Posterior vena cava (tissue), 2 donors: ENCODE measurements at places on chromosomes 16 and 17. TPM values are rescaled to one million over a fixed set of nuclear protein-coding genes. Genes with fewer than 3 reads are reported as not detected.

SSTR5 gene
- total RNA-seq: not detected

CEP295NL gene
- 4.9 TPM for total RNA-seq

GRCh38 chr17:50364715-50365114 lies 8.3 kb downstream of the MRPL27 start:
- peak; percentile 45 for DNase-seq

DNA sequence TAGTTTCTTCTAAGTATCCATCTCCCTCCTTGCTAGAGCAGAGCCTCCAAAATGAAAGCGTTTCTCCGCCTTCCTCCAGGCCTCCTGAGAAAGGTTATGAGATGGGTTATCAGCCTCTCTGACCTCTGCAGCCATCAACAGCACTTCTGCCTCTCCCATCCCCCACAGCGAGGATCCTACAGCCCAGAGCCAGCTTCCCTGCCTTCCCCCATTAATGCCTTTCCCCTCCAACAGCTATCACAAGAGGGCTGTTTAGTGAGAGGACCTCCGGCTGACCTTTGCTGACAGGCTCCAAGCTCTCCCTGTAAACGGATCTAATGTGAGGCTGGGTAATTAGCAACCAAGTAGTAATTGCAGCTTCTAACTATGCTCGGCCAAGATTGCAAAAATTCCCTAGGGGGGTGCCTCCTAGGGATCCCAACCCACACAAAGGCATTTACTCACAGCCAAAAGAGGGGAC lies 55.8 kb downstream of the ZFHX3 start:
- no peak for DNase-seq

DNA sequence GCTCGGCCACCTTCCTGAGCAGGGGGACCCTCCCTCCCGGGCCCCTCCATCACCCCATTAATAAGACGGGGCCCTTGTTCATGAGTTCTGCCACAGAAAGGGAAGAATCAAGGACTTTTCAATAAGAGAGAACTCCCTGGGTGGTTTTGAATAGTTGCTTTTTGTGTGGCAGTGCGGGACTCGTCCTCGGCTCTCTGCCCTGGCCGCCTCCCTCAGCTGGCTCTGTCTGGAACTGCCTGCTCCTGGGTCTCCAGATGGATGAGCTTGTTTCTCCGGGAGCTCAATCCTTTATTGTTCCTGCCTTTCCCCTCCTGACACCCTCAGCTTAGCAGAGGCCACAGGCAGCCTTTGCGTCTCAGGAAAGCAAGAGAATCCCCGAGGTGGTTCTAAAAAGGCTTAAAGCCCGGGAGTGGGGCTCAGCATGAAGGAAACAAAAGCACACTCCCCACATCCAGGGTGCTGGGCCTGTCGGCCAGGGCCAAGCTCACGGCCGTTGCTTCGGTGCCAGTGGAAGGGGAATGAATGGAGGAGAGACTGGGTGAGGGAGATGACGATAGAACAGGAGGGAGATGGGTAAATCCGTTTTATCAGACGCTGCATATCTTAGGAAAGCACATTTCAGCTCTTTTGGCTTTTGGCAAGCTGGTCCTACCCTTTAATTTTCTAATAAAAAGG lies 60.2 kb downstream of the RAI1 start:
- no peak for DNase-seq

GRCh38 chr16:88932929-88933328 lies 44.1 kb downstream of the CBFA2T3 start:
- no peak for DNase-seq

DNA sequence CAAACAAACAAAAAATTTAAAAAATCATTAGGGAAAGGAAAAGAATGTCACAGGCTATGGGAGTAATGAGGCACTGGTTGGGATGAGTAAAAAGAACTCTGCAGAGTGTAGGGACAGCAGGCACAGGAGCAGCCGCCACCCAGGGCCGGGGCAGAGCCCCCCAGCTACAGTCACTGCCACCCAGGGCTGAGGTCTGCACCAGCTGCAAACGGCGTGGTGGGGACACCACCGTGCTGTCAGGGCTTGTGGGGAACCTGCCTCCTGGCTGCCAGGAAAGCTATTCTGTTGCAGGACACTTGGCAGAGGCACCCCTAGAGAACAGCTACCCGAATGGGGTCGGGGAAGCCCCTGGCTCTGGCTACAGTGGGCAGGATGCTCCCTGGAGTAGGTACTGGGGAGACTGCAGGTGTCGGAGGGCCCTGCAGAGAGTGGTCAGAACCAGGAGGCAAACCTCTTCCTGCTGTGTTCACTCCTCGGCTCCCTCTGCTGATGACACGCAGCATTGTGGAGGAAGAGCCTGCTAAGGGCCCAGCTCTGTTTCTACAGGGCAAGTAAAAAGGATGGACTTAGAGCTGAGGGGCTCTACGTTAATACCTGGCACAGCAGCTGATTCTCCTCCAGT lies 32.3 kb upstream of the CAPN15 start:
- DNase-seq: no peak

- no peak for DNase-seq
Observed at GRCh38 chr17:78870621-78871020, 30.0 kb upstream of the USP36 start.

DNA sequence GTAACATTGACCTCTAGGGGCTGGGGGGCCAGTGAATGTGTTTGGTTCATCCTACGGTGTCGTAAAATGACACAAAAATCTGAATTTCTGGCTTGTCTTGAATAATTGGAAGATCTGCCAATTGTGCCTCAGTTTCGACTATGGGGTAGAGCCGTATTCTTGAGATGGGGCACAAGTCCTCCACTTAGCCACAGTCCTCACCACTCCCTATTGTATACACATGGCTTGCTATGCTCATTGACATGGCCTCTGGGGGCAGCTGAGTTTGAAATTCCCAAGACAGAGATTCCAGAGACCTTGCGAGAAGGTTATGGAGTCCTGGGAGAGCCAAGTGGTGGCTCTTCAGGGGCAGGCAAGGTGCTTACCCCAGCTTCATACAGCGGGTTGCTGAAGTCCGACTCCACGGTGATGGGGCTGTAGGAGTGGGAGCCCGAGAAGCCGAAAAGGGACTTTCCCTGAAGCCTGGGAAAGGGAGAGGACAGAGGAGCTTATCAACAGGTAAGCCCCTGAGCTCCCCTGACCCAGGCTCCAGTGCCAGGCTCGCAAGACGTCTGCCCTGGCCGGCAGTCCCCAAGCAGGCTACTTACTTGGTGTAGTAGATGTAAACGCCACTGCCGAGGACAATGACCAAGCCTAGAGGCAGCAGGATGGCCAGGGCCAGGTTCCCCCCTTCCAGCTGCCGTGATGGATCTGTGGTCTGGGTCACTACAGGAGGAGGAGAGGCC lies 9.0 kb upstream of the CDIPT start:
- no peak for DNase-seq

CRYBA1 gene
- not detected for total RNA-seq

NHERF2 gene
- total RNA-seq: 143 TPM

GINS3 gene
- total RNA-seq: 2.0 TPM

CLEC19A gene
- total RNA-seq: not detected

DNA sequence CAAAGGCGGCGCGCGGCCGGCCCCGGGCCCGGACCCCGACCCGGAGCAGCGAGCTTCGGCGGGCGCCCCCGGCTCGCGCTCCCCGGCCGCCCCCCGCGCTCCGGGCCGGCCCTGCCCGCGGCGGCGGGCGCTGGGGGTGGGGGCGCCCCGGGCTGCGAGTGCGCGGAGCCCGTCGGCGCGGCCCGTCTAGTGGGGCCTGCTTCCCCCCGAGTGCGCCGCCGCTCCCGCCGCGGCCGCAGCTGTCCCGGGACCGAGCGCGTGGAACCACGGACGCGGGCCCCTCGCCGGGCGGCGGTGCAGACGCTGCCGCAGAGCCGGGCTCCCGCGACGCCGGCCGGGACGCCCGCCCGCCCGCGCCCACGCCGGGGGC lies 308 bp downstream of the ADCY9 start:
- DNase-seq: no peak

DNA sequence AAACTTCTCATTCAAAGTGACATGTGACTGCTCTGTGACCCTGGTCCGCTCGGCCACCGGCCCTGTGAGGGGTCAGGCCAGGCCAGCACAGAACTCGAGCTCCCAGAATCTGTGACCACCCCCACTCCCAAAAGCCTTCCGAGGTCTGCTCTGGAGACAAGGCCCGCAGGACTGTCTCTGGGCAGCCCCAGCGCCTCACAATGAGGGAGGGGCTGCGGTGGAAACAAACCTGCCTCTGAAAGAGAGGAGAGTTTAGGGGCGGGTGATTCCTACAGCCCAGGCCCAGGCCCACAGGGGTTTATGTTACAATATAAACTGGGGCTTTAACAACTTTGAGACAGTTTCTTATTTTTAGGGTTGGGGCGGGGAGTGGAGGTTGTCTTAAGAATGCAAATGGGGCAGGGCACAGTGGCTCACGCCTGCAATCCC lies 19.9 kb downstream of the IGFBP4 start:
- DNase-seq: no peak

- DNase-seq: no peak
Observed at GRCh38 chr16:19859166-19859565, 25.5 kb downstream of the GPRC5B start.

DNA sequence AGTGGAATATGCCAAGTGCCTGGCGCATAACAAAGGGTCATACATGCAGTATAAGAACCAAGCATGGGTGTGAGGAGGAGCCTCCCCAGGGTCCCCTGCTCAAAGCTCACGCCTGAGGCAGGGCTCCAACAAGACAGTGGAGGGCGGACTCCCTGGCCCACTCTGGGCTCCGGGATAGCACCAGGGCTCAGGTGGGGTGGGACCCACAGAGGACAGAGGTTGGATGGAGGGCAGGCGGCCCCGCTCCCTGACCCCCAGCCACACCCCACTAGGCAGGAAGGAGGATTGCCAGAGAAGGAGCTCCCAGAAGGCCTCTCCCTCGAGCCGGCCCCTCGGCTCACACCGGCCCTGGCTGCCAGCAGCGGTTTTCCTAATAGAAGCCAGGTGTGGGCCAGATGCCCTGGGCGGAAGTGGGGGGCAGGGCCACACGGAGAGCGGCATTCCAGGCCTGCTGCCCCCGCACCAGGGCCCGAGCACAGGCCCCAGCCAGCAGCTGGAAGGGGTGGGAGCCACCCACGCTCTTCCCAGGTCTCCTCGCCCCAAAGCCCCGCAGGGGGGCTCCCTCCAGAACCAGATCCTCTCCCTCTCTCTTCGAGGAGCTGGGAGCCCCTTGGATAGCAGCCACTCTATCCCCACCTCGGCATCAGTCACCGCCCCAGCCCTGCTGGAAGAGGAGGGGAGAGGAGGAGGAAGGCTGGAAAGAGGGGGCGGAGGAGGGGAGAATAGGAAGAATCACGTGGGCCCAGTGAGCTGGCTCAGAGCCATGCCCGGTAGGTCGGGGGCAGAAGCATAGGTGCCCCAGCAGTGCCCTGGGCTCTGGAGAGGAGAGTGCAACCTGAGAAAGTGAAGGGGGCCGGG lies 21.0 kb downstream of the VASN start:
- DNase-seq: no peak

- DNase-seq: no peak
Observed at GRCh38 chr16:54145881-54146280, 140.7 kb downstream of the IRX3 start.

FBF1 gene
- total RNA-seq: 6.8 TPM

- DNase-seq: no peak
Observed at GRCh38 chr17:30449480-30449879, 27.7 kb upstream of the GOSR1 start.

DNASE1L2 gene
- total RNA-seq: not detected

- DNase-seq: no peak
Observed at GRCh38 chr17:74807441-74807840, 31.3 kb upstream of the NAT9 start.

DNA sequence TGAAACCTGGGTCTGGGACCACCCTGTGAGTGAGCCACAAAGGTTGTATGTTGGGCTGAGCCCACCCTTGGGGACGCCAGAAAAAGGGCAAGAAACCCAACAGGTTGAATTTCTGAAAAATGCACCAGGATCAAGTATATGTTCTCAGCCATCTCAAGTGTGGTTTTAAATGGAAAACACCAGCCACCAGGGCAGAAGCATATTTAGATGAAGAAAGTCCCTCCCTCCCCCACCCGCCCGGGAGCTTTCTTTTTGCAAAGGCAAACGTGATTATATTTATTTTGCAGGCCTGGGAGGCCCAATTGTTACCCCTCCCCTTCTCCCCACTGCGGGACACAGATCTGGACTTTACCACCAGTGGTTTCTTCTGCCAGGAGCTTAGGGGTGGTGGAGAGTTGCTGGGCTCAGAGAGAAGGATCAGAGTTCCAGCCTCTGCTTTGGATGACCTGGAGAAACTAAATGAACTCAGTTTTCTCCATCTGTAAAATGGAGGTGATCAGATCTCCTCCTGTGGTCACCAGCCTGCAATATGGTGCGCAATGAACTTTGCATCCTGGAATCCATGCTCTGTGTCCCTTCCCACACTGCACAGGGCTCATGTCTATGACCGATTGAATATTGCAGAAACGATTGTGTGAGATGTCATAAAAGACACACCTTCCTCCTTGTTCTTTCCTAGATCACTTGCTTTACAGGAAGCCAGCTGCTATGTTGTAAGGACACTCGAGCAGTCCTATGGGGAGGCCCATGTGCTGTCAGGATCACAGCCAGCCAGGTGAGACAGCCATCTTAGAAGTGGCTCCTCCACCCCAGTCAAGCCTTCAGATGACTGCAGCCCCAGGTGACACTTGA lies 21.0 kb upstream of the NGFR start:
- DNase-seq: no peak

GRCh38 chr17:43917016-43917347 lies 9.6 kb upstream of the MPP2 start:
- no peak for DNase-seq

- DNase-seq: no peak
Observed at GRCh38 chr16:89343501-89344457, 126.3 kb downstream of the ZNF778 start.

- no peak for DNase-seq
Observed at GRCh38 chr17:50687200-50688066, 20.3 kb downstream of the ANKRD40 start.

SALL1 gene
- not detected for total RNA-seq

PRSS33 gene
- not detected for total RNA-seq

DNA sequence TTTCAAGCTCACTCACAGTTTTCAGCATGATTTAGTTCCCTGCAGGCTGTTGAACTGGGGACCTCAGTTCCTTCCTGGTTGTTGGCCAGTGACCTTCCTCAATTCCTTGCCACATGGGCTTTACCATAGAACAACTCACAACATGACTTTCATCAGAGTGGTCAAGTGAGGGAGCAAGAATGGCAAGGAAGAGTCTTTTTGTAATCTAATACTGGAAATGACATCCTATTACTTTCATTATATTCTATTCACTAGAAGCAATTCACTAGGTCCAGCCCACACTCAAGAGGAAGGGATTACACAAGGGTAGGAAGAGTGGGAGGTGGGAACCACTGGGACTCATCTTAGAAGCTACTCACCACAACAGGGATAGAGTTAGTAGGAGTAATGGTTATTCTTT lies 57.6 kb downstream of the SYT17 start:
- no peak for DNase-seq

DNA sequence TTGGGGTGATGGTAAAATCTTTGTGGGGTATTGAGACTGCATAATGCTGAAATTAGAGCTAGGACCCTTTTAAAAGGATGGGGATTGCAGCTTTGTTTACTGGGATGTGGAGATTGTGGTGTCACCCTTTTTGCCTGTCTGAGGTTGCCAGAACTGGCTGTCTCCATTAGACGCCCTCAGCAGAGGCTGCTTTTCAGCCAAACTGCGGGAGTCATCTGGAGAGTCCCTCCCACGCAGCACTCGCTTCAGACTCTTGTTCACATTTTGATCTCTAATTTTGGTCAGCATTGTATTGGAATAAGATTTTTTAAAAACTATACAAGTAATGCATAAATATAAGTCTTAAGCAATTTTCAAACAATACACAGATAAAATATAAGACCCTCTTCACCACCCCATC lies 27.9 kb upstream of the JPT2 start:
- no peak for DNase-seq

- DNase-seq: peak; percentile 72
Observed at GRCh38 chr16:85392756-85393673, 220.1 kb upstream of the GSE1 start.

CDH8 gene
- total RNA-seq: 1.6 TPM
